ENCODE measurements at places on chromosomes 7 and 10.
A peak's percentile ranks its signal among the peaks of the same experiment; 100 is the strongest.

DNA sequence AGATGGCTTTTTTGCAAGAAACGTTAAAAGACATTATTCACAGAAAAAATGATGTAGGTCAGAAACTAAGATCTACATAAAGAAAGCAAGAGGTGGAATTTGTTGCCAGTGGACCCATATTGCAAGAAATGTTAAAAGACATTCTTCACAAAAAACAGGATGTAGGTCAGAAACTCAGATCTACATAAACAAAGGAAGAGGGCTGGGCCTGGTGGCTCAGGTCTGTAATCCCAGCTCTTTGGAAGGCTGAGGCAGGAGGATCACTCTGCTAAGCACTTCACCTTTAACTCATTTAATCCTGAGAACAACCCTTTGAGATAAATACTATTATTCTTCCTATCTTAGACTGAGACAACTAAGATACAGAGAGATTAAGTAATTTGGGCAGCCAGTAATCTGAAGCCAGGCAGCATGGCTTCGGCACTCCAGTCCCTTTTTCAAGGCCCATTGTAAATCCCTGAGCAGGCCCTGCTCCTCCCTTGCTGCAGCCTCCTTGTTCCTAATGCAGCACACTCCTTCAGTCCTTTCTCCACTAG is 11.6 kb downstream of the ZFAND4 start:
- DNase-seq: no peak

- DNase-seq: no peak
These were observed 28.9 kb downstream of the TARP start for GRCh38 chr7:38244516-38244915.

DNA sequence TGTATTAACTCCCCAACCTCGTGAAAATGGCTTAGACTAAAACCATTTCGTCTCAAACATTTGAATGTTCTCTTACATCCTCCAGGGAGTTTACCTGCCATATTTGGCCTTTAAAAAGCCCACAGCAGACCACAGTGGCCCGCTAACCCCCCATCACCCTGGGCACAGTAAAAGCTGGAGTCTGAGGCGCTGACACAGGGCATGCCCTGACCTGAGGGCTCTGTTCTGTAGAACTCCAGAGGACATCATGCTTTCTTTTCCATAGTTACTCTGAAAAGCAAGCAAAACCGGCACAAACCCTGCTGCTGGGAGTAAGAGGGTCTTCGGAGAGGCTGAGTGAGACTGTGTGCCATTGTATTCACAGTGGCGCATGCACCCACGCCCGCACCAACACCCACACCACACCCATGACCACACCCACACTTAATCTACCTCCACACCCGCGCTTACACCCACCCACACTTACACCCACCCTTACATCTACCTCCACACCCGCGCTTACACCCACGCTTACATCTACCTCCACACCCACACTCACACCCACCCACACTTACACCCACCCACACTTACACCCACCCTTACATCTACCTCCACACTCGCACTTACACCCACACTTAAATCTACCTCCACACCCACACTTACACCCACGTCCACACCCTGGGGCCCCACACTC is 32.1 kb downstream of the LRRC27 start:
- no peak for DNase-seq

DNA sequence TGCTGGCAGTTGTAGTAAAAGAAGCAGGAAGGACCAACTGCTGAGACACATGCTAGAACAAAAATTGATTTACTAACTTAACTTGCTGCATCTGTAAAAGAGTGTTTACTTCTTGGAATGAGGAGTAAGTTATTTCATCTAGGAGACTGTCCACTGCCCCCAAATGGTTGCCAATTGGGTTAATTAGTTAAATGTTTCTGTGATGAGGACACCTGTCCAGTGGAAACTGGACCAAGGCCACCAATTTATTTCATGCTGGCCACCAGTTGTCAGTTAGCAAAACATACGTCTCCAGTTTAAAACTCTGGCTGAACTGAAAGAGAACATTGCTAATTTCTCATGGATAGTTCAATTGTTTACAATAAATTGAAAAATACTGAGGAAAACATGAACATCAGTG is 191.7 kb downstream of the PPP1R9A start:
- no peak for DNase-seq

- peak; percentile 64 for DNase-seq
These were observed 13.9 kb downstream of the EIF4H start for GRCh38 chr7:74187915-74188675.

- no peak for DNase-seq
These were observed 34.8 kb upstream of the NUB1 start for GRCh38 chr7:151306860-151307259.

DNA sequence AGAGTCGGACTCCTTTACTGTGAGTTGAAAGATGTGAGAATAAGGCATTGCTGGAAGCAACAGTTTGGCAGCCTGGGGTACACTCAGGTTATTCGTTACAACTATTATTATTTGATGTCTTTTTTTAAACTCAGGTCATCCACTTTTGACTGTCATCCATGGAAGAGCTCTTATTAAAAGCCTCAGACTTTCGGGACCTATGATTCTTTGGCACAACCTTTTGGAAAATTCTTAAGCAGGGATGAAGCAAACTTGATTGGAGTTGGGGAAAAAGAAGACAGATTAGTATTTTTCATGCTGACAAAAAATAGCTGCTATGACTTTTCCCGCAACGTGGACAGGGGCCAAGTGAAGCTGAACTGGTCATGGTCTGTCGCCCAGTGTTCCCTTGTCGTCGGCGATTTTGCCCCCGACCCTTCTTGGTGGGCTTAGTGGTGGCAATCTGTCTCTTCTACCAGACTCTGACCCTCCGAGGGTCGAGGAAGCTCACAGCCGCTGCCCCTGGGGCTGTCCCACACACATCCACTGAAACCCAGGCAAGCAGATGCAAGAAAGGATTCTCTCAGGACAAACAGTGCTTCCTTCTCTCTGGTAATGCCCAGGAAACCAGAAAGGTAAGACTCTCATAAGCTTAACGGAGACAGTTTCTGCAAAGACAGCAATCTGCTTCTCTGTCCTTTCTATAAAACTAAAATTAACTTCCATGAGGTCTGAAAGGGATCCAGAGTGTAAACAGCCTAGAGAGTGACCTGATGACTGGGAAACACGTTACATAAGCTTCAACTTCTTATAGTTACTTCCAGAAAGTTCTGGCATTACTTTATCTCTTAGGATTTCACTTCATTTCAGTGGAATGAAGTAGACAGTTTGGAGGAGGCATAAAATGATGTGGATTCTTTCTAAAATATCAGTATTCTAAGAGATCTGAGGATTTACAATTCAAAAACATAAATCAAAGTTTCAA is 1.0 kb downstream of the CPED1 start:
- peak; percentile 17 for DNase-seq

DNA sequence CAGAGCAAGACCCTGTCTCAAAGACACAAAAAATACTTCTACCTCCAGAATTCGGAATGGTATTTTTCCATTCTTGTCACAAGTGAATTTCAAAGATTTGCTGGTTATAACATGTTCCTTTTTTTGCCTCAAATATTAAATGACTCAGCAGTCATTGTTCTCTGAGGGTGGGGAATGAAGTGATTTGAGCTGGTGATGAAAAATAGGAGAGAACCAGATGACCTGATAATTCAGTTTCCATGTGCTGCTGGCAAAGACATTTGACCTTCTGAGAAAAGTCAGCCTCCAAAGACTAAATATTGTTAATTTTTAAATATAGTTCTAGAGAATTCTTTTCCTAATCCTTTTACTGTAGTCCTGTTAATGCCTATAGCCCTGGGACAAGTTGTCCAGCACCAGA is 78.9 kb downstream of the CACNB2 start:
- DNase-seq: no peak

DNA sequence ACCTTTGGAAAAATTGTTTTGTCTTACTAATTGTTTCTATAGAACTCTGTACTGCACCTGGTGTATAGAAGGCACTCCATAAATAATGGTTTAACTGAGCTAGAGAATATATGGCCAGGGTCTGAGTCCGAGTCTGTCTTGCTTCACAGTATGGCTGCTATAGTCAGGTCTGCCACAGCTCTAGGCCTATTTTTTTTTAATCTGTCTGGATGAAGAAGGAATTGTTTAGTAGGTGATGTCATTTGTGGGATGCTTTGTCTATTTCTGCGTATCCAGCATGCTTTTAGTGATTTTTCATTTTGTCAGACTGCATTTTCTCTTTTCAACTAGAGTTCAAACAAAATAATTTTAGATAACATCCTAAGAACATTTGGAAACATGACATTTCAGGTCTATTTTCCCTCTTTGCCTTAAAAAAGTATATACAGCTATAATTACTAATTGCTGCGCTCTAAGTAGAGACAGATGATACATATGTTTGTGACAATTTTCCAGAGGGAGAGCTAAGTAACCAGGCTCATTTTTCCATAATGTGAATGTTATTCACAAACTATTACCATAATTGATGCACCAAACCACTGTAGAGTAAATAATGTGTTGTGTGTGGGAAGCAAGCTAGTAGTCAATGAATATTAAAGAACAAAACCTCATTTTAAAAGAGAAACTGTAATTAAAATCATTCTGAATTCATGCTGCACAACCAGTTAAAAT is 361.7 kb downstream of the AUTS2 start:
- peak; percentile 14 for DNase-seq

DNA sequence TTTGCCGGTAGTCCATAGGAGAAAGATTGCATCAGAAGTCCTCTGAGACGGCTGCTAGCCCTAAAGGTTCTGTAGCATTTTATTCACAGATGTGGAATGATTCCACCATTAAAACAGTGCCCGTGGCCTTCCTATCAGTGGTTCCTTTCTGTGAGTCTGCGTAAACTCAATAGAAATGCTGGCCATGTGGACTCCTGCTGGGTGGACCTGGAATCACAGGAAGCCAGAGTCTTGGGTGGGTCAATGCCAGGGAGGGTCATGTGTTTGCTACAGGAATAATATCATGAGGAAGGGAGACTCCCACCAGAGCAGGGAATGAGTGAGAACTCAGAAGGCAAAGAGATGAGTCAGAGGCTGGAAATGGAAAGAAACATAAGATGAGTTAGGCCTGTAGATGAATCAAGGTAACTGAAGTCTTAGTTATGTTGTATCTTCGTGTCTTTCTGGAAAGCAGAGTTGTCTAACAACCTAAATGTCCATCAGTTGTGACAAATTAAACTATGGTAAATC is 410.4 kb upstream of the AUTS2 start:
- DNase-seq: peak; percentile 45

- peak; percentile 13 for DNase-seq
These were observed 3.6 kb downstream of the CCNY start for GRCh38 chr10:35339942-35340341.

DNA sequence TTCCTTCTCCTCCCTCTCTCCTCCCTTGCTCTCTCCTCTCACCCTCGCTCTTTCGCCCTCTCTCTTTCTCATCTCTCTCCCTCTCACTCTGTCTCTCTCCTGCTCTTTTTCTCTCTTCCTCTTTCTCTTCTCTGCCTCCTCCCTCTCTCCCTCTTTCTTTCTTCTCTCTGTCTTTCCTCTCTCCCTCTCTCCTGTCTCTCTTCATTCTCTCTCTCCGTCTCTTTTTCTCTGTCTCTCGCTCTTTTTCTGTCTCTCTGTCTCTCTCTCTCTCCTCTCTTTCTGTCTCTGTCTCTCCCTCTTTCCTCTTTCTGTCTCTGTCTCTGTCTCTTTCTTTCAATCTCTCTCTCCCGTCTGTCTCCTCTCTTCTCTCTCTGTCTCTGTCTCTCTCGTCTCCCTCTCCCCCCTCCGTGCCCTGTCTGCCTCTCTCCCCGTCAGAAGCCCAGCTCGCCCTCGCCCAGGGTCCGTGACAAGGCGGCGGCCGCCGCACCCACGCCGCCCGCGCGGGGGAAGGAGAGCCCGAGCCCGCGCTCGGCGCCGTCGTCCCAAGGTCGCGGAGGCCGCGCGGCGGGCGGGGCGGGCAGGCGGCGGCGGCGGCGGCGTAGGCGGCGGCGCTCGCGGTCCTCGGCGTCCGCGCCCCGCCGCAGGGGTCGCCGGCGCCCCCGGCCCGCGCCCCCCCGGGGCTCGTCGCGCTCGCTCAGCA is 21.3 kb upstream of the HSPB1 start:
- DNase-seq: no peak

- DNase-seq: no peak
These were observed 242.9 kb downstream of the ABCA13 start for GRCh38 chr7:48414011-48414732.

DNA sequence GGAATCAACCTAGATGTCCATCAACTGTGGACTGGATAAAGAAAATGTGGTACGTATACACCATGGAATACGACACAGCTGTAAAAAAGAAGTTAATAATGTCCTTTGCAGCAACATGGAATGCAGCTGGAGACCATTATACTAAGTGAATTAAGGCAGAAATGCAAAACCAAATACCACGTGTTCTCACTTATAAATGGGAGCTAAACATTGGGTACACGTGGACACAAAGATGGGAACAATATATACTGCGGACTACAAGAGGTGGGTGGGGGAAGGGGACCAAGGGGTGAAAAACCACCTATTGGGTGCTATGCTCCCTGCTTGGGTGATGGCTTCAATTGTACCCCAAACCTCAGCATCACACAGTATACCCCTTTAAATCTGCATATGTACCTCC is 385.5 kb downstream of the SORCS3 start:
- no peak for DNase-seq

Measured in fibroblast of skin of right quadriceps (primary cell).